Bronchial epithelial cell (primary cell): ENCODE measurements at places on chromosomes 4 and X. TPM values are rescaled to one million over a fixed set of nuclear protein-coding genes. Genes with fewer than 3 reads are reported as not detected.

The ARHGAP10 gene
- total RNA-seq, result 8.4 and 11.3 TPM in 2 replicates

DNA sequence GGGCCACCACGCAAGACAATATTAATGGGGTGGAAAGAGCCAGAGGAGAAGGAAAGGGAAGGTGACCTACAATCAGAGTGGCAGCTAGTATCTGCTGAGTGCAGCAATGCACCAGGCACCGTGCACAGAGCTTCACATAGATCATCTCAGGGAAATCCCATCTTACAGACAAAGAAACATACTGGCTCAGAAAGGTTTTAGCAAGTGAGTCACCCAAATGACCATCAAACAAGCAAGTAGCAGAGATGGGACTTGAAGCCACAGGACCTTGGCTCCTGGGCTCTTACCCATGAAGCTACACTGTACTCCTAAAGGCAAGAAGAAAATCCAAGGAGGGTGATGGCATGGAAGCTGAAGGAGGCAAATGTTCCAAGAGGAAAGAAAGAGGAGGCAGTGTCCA is 6.8 kb downstream of the ANXA5 start:
- DNase-seq, result peak; percentile 62

GRCh38 chr4:98657531-98658286 is 702 bp downstream of the TSPAN5 start:
- peak; percentile 78 for DNase-seq

DNA sequence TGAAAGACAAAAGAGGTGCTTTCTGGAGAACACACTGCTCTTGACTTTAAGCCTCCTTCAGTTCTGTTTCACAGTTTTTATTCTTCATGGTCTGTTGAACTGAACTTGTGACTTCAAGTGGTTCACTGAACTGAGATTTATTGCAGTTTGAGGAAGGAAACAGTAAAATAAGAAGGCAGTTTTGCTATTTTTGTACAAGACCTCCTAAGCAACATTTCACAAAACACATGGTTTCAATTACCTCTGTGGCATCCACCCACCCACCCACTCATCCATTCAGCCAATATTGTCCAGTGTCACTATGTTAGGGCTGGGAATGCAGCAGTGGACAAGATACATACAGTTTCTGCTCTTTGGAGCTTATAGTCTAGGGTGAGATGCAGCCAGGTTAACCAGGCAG is 131.3 kb downstream of the IL1RAPL2 start:
- DNase-seq, result no peak

GRCh38 chr4:6504900-6505496 is 32.6 kb upstream of the PPP2R2C start:
- DNase-seq, result no peak

GRCh38 chrX:153766871-153767673 is 3.0 kb downstream of the PLXNB3 start:
- no peak for DNase-seq

GRCh38 chr4:20754036-20754435 is 53.8 kb downstream of the PACRGL start:
- DNase-seq, result no peak

- peak; percentile 81 for DNase-seq
These were observed 356.7 kb downstream of the STIM2 start for GRCh38 chr4:27217261-27217769.

- peak; percentile 7 for DNase-seq
These were observed at the start of gene GABRQ for GRCh38 chrX:152637649-152638442. TSS of gene GABRQ (plus strand) at chrX:152637895. CDS start at chrX:152638203, 308 bp downstream.

DNA sequence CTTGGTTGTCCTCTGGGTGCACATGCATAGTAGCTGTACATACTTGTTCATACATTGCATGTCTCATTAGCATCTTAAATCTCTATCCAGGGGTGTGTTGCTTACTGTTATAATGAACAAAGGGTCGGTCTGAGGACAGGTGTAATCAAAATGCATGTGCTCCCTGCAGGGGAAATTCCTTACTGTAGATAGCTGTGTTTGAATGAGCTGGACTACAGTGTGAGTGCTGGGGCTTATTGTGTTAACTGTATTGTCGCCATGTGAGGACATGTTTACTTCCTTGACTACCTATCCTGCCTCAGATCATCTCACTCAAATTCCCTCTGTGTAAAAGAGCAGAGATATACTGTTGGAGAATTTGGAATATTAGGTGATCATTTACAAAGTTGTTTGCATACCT is 98.7 kb downstream of the KLHL34 start:
- DNase-seq, result no peak

GRCh38 chrX:15816438-15816809 is 26.1 kb downstream of the ZRSR2 start:
- DNase-seq, result no peak

DNA sequence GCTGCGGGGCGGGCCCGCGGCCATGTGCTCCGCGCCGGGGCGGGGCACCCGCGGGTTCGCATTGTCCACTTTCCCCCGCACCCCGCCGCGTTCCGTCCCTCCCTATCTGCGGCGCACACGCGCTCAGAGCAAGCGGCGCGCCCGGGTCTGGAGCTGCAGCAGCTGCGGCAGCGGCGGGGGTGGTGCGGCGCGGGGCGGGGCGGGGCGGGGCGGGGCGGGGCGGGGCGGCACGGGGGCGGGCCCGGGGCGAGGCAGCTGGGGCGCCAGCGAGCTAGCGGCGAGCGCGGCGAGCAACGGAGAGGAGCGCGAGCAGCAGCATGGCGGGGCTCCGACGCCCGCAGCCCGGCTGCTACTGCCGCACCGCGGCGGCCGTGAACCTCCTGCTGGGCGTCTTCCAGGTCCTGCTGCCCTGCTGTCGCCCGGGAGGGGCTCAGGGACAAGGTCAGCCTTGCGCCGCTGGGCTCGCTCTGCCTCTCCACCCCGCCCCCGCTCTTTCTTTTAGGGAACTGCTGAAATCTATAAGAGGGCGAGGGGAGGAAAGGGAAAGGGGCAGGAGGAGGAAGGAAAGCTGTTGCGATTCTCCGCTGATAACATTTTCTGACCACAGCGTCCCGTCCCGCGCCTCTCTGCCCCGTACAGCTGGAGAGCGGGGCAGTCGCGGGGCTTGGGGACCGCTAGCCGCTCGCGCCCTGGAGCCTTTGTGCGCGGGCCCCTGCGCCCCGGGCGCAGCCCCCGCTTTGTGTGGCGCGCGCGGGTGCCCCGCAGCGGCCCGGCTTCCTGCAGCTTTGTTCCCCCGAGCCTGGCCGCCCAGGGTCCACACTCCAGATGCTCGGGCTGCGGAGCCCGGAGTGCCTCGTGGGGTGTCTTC is at the start of gene TMEM131L:
TMEM131L (plus strand) TSS at position 280 of the 868 bp plus-strand sequence; CDS start at position 318, 38 bp downstream.
- no peak for DNase-seq

- DNase-seq, result peak; percentile 66
These were observed 616.7 kb upstream of the PCDH7 start for GRCh38 chr4:30103455-30103854.

GRCh38 chr4:48645225-48645794 is 134.8 kb downstream of the FRYL start:
- DNase-seq, result no peak

- DNase-seq, result no peak
These were observed 119.3 kb downstream of the RASGEF1B start for GRCh38 chr4:81352446-81352835.

DNA sequence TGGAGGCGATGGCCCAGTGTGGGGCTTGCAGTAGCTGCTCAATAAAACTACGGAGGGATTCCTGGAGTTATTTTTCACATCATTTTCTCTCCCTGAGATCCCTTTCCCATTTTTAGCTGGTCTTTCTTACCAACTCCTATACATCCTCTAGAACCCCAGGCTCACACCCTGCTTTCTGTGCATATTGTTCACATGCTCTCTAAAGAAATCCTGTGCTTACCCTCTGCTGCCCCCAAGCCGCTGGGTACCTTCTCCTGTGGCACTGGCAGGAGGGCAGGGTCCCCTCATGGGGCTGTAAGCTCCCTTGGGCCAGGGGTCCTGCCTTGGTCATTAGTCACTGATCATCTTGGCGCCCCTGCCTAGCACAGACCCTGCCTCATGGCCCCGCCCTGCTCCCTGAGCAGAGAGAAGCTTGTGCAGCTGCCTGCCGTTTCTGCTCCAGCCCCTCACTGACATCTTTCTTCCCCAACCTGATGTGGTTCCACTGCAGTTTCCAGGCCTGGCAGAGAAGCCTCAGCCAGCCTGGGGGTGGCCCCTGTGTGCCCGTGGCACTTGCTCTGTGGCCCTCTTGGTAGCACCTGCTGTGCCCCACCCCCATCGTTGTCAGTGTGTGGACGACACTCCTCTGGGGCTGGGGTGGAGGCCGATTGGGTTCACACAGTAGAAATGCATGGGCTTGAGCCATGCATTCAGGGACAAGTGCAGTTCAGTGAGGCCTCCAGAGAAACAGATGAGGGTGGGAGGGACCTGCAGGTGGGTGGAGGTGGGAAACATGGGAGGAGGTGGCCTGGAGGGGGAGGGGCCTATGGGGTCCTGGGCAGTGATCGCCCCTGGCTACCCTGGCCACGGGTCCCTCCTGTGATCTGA is 69.5 kb downstream of the WFS1 start:
- DNase-seq, result no peak

DNA sequence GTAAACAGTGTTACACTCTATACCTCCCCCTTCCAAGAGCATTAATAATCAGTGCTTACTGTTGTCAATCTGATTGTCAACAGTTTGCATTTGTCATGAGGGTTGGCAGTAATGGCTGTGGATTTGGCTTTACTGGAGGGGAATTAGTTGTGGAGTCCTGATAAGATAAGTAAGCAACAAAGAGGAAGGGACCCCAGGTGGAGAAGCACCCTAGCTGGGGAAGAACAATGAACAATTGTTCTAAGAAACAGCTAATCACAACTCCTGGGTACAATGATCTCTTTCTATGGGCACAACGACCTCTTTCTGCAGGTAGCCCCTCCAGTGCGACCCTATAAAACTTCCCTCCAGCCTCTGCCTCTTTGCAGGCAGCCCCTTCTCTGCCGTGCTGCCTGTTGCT is 53.2 kb upstream of the CDKN2AIP start:
- DNase-seq, result no peak

DNA sequence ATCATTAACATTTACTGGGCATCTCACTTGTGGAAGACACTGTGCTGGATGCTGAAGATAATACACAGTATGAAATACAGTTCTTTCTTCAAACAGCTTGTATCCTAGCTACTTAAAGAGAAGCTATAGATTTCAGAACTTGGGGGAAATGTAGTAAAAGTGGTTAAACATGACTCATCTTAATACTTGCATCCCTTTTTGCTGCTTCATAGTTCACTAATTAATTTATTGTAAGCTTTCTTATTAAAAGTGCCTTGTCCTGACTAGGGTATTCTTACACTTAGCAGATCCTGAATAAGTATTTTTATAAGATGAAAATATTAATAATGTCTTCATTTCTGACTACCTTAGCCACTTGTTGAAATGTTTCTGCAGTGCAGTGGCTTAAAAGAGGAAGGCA is 132.8 kb upstream of the STIM2 start:
- DNase-seq, result no peak

GRCh38 chr4:1991087-1991486 is 17.7 kb downstream of the NELFA start:
- DNase-seq, result no peak

DNA sequence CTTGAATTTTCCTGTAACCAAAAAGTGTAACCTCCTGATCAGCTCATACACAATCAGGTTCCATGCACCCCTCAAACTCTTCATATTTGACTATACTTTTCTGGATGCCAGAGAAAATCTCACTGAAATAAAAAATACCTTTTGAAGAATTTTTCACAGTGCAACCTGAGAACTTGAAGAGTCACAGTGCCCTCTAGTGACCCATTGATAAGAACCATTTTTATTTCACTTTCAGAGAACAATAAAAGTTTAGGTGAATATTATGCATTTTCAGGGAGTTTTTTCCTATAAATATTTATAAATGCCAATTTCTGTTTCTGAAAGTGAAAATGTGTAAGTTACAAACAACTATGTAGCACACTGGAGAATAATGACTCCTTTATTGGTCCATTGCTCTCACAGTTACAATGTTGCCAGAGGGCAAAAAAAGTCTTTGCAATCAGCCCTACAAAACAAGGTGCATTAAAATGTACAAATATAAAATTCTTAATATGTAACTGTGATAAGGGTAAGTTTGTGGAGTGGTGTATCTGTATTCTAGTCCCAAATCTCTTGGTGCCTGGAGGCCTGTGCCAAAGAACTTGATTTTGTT is 153.6 kb upstream of the INTU start:
- DNase-seq, result peak; percentile 25

- no peak for DNase-seq
These were observed 5.2 kb upstream of the PCDH10 start for GRCh38 chr4:133143775-133144430.

DNA sequence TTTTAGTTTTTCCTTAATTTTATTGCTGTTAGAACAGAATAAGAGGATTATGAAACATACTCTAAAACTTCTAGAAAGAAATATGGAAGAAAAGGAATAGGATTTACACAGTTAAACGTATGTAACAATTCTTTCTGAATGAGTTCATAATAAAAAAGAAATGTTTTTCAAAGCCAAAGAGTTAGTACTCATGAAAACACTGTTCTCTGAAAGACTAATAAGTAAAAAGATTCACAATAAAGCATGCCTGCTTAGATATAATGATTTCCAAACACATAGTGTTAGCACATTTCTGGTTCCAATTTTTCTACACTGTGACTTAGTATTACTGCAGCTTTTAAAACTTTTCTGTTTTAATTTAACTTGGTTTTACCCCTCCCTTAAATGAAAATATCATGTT is 49.8 kb upstream of the PRSS48 start:
- peak; percentile 5 for DNase-seq

- no peak for DNase-seq
These were observed 60.0 kb upstream of the CYSLTR1 start for GRCh38 chrX:78387364-78387763.

- DNase-seq, result peak; percentile 98
These were observed 327.3 kb downstream of the MAPK10 start for GRCh38 chr4:86032476-86033022.

DNA sequence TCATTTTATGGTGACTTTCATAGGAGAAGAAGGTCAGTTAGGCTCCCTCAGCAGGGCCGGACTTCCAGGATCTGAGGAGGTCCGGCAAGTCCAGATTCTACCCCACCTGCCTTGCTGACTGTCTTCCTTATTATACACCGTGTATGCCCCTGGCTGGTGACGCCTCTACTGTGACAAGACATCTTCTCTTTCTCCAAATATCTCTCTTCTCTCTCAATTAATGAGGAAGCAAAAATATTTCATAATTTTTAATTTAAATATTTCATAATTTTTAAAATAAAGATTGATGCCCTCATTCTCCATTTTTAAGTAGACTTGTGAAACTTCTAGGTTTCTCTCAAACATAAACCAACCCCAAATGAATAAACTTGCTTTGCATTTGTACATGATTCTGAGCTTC is 202.5 kb downstream of the NSUN7 start:
- DNase-seq, result no peak

DNA sequence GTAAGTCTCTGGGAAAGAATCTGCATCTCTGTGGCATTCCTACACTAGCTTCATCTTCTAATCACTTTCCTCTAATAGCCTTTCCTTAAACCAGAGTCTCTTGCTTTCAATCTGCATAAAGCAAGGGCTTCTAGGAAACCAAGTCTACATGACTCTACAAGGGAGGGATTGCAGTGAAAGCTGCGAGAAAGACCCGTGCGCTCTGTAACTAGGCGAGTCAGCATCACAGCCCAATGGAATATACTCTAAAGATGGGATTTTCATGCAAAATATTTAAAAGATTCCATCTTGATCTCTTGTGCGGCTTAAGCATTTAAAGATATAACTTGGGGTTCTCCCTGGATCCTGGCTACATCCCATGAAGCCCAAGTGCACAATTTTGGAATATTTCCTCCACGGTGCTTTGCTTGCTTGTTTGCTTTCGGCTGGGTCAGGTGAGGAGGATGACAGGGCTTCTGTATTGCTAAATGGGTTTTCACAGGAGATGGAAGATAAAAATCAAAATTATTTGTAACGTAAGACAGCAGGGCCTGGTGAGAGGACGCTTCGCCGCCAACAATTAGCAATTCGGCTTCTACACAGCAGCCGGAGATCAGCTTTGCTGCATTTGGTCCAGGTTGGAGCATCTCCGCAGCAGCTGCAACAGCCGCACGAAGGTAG is 687 bp upstream of the GRIA2 start:
- DNase-seq, result peak; percentile 20
